ENCODE measurements at places on chromosomes 5 and 9. TPM values are rescaled to one million over a fixed set of nuclear protein-coding genes. Genes with fewer than 3 reads are reported as not detected.

DNA sequence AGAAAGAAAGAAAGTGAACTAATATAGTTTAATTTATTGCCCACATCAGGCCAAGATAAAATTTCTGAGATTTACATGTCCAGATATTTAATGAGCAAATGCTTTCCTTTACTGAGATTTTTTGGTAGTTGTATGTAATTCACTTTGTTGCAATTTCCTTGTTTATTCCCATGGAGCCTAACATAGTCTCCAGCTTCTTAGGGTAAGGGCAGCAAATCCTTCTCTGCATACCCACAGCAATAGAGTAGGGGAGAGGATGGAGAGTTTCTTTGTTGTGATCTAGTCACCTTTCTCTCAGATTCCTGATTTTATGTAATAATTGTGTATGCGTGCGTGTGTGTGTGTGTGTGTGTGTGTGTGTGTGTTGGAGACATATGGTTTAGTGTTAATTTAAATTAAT is 51.6 kb upstream of the DPYSL3 start:
- DNase-seq = no peak

Gene QRFP
- polyA plus RNA-seq = not detected

DNA sequence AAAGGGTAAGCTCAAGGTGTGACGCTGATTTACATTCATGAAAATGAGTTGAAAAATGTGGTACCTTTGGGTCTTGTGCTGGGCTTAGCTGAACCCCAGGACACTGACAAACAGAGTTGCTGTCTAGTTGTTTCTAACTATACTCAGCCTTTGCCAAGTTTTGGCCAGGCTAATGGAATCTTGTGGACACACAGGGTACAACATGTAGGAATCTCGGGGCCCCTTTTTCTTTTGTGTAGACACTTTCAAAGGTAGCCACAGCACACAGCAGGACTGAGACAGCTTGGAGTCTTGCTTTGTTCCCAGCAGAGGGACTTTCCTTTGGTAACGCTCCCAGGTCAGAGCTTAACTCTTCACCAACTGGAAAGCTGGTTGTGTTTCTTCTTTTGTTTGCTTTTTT is 7.8 kb downstream of the LIX1 start:
- no peak for DNase-seq

DNA sequence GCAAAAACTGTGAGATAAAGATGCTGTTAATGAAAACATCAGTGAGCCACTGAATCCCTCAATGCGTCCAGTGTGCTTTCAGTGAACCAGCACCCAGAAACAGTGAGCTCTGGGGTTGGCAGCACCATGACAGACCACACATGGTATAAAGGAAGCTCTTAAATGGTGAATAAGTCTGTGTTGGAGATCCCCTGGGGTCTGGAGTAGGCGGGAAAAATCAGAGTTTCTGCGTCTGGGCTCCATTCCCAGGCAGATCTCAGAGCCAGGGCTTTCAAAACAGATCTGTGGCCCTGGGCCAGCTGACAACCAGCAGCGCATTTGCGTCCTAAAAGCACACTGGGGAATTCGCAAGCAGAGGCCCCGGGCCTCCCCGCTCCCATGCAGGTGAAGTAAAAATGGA is 233.5 kb downstream of the FRMD3 start:
- DNase-seq = no peak

GRCh38 chr9:83535736-83536135 is 2.5 kb downstream of the FRMD3 start:
- DNase-seq = no peak

GRCh38 chr5:32909207-32909606 is 198.1 kb downstream of the NPR3 start:
- DNase-seq = peak; percentile 10

Gene TXNDC8
- not detected for polyA plus RNA-seq

- no peak for DNase-seq
These were observed 13.0 kb downstream of the SNX24 start for GRCh38 chr5:122858451-122858850.

Gene PDCD1LG2
- 31.5 TPM for polyA plus RNA-seq
